ENCODE measurements at places on chromosomes 5 and 9.

- no peak for DNase-seq
Measured at GRCh38 chr5:134540747-134541733, 15.6 kb downstream of the JADE2 start.

DNA sequence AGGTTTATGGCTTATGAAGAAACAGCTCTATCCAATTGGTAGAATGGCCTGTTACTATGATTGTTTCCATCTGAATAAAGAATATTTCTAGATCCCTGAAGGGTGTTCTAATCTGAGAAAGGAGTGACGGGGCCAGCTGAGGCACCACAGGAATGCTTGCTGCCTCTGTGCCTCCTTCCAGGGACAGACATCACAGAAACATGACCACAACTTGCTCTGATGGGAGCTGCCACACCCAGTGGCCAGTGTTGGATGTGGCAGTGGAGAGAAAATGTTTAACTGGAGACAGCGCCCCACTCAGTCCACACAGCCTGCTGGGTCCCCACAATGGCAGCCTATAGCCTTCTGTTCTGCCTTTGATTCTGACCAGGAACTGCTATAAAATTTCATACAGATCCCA, 38.6 kb upstream of the TESK1 start:
- no peak for DNase-seq

DNA sequence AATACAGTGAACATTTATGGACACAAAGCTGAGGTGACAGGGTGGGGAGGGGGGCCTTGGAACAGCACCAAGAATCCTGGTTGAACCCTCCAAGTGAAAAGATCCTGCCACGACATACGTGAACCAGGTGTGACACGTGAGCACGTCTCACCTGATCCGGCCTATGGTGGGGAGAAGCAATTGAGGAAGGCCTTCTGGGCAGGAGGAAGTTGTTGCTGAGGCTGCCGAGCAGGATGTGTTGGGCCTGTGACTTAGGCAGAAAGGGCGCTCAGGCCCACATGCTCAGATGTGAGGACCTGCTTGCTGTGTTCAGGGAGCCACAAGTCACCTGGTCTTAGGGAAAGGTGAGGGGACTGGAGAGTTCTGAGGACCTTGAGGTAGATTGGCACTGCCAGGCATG, 2.5 kb upstream of the MAPK9 start:
- DNase-seq = no peak

DNA sequence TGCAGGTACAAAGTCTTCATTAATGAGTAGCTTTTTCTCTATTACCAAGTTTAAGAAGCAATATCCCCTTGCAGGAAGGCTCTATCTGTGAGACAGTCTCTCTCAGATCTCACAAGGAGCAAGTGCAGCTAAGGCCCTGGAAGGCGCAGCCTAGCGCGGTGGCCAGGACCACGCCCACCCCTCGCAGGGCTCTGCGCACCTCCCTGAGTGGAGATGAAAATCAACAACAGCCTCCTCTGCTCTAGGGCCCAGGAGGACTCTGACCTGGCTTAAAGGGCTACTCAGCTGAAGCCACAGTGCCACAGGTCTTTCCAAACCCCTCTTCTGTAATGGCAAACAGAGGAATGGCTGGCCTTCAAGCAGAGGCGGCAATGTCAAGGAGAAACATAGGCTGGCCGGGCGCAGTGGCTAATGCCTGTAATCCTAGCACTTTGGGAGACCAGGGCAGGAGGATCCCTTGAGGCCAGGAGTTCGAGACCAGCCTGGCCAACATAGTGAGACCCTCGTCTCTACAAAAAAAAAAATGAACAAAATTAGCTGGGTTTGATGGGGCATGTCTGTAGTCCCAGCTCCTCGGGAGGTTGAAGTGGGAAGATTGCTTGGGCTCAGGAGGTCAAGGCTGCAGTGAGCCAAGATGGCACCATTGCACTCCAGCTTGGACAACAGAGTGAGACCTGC, 11.9 kb downstream of the SEC16A start:
- DNase-seq = no peak

DNA sequence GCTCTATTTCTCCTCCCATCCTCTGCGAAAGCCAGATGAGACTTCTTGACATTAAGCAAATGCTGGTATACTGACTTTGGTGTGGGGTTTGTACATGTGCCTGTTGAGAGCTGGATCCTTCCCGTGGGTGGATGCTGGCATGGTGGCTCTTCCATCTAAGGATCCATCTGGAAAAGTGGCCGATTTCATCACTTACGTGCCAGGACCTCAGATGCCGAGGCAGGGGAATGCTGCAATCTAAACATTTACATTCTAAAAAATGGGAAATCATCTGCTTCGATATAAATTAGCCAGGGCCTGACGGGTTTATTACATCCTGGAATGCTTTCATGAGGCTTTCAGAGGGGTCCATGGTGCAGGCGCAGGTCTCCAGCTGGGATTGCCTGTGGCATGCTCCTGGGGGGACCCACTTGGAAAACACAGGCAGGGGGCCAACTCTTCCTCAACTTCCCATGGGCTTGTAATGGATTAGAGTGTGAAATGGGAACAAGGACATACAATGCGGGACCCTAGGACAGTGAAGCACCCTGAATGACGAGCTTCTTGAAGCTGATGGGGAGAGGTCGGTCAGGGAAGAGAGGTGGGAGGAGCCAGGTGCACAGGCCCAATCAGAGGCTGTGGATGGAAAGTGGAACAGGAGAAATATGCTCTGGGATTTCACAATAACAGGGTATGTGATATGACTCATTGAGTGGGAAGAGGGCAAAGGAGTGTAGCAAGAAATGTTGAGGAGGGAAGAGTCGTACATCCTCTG, 105.5 kb upstream of the PITX1 start:
- DNase-seq = no peak

DNA sequence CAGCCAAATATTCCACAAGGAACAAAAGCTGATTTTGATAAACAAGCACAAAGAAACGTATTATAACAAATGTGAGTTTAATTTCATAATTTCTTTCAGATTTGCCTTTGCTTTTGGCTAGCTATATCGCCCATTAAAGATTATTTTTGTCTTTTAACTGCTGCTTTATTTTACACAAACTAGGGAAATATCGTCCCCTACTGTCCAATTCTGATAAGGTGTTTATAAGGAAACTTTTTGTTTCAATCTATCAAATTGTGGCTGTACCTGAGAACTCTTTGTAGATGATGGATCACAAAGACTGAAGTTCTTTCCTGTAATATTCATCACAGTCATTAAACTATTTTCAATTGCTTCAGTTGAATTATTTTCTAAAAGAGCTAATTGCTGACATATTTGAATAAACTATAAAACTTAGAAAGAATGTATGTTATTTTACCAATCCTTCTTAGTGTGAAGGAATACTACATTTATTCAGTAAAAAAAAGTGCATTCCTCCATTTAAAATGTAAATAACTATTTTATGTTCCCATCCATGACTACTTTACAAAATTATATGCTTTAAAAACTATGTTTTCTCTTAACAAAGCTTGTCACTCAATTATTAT, 431.3 kb upstream of the ITGA1 start:
- DNase-seq = no peak

DNA sequence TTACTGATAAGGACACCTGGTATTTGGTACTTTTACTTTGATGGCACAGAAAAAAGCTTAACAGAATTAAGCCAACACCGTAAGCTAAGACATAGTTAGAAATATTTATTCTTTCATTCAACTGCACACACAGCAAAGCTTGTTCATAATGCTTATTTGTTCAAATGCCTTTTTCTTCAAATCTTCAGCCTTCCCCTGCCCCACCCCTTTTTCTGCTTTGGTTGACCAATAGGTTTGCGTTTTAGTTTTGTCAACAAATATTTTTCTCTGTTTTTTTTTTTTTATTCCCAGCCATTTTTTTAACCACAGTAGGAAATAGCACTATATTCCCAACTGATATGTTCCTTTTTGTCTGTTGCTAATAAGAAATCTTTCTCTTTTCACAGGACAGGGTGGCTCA, 4.9 kb upstream of the RICTOR start:
- DNase-seq = no peak

GRCh38 chr9:123005964-123006363, 27.5 kb upstream of the GPR21 start:
- no peak for DNase-seq

GRCh38 chr5:163306421-163306820, 131.0 kb upstream of the CCNG1 start:
- DNase-seq = no peak

GRCh38 chr5:170960567-170960966, 98.7 kb downstream of the RANBP17 start:
- no peak for DNase-seq

GRCh38 chr9:30411571-30411970, 1972.9 kb upstream of the ACO1 start:
- no peak for DNase-seq
